ENCODE measurements at places on chromosomes 7 and 10.

GRCh38 chr7:125605241-125605640, 675.6 kb upstream of the POT1 start:
- peak; percentile 1 for DNase-seq

DNA sequence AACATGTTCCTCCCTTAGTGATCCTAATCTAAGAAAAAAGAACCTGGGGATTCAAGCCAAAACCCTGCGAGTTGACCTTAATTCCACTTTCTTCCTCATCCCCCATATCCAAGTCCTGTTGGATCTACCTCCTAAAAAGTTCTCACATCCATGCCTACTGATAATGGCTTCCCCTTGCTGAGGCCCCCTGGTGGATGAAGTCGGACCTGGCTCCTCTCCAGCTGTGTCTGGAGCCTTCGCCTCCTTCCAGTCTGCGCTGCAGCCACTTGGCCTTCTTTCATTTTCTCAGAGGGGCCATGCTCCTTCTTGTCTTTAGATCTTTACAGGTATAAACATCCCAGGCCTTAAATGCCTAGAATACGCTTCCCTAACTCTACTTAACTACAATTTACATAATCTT, 8.1 kb downstream of the PDE1C start:
- DNase-seq, result no peak

- no peak for DNase-seq
Observed at GRCh38 chr7:32036557-32036956, 33.6 kb downstream of the PDE1C start.

DNA sequence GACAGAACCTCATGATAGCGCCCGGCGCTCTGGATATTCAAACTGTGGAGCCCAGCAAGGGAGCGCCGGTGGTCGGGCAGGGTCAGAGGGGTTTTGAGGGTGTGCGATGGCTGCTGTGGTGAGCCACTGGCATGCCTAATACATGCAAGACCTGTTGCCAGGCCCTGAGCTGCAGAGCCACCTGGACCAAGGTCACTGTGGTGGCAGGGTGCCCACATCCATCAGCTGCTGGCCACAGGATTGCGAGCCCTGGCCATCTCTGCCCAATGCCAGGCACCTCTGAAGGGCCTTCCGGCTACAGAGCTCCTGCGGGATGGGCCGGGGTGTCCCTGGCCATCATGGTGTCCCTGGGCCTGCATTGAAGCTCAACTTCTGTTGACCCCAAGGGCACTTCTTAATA, 123.0 kb upstream of the TNRC18 start:
- no peak for DNase-seq

GRCh38 chr7:6496842-6497636, 49.3 kb upstream of the DAGLB start:
- no peak for DNase-seq
